ENCODE measurements at places on chromosomes 12 and 14.
A peak's percentile ranks its signal among the peaks of the same experiment; 100 is the strongest.

GRCh38 chr12:114430306-114430705, 24.4 kb upstream of the TBX5 start:
- DNase-seq, result no peak

- DNase-seq, result no peak
These were observed 55.4 kb downstream of the IRAK3 start for GRCh38 chr12:66244446-66244845.

DNA sequence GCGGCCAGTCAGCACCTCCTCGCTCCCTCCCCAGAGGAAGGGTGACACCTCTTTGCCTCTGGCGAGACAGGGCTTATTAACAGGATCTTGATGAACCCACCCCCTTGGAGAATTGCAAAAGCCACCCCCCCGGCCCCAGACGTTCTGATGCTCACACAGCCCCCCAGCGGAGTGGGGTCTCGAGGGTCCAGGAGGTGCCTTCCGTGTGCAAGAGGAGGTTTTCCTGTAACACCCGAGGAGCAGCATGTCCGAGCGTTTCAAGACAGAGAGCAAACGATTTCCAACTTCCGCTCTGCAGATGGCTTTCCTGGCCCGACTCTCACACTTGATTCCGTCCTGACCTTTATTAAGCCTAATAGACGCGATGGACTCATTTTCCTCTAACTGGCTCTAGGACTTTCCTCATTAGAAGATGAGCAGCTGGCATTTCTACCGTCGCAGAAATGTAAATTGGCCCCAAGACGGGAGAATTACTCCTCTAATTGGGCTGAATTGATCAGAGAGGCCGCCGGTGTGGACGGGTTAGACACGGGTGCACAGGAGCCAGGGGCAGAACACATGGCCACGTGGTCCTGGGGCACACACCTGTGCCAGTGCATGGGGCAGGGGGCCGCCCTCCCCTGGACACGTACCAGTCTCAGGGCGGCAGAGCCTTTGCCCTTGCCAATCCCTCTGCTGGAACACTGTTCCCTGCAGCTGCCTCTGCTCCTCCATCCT, 84.4 kb downstream of the NOC4L start:
- DNase-seq, result no peak

DNA sequence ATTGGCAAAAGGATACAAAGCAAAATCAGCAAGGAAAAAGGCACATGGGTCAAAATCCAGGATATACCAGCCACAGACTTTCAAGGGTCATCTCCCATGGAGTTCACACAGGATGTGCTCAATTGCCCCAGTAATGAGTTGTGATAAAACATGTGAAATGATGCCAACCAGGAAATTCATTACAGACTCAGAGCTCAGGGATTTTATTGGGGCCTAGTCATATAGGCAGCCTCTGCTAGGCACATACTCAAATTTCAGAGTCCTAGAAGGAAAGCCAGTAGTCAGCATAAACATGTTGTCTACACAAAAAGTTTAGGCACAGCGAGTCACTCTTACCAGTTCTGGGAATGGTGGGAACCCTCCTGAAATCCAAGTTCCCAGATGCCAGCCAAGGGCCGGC, 64.4 kb upstream of the OSBPL8 start:
- DNase-seq, result no peak

DNA sequence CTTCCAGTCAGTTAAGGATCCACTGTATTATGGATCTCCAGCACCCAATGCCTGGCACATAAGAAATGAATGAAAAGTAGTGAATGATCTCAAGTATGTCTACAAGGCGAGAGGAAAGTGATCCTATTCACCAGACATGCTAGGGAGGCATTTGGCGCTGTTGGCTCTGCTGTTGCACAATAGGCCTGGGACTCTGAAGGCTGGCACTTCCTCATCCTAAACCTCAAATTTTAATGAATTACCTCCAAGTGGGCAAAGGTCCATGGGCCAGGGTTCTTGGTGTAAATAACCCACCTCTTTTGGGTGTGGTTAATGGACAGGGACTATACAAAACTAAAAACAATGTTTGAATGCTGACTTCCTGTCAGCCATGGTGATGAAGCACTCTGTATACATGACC, 173.4 kb upstream of the PZP start:
- DNase-seq, result no peak

DNA sequence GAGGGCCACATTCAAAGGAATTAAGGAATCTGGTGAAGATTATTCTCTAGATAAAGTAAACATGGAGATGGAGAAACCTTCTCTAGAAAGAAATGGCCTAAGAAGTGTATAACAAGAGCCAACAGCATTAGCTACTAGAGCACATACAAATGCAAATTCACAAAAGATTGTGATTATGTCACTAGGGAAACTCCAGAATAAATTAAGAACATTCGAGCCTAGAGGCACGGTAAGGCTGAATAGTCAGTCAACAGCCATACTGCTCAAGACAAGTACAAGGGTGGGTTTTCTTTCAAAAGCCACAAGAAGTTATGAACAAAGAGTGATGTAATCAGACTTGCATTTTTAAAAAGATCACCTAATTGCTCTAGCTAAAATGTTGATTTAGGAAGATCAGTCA, 25.4 kb downstream of the PPP4R3A start:
- no peak for DNase-seq

- DNase-seq, result no peak
These were observed 9.3 kb upstream of the CDK2AP1 start for GRCh38 chr12:123280971-123281370.

DNA sequence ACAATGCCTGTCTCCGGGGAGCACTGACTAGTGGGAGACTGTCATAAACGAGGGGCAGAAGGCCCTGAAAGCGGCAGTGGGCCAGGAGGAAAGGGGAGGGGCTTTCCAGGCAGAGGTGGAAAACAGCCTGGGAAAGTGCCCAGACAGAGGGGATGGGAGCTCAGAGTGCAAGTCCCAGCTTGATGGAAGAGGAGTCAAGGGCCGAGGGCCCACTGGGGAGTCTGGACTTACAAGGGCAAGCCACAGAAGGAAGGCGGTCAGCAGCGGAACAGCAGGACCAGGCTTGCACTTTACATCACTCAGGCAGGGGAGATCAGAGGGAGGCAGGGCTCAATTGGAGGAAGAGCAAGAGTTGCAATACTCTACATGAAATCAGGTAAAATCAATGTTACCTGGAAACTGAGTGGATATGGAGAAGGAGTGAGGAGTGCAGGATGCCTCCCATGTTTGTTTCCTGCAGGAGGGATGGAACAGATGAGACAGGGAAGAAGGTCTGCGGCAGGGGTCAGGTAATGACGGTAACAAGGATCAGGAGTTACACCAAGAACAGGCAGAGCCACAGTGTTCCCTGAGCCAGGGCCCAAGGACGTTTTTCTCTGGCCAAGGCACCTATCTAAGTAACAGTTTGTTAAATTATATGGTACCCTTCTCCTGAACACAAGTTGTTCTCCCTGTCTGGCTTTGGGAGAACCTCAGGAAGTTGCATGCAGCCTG, 23.8 kb downstream of the PXN start:
- DNase-seq, result no peak

GRCh38 chr12:3185260-3185870, 108.2 kb downstream of the TSPAN9 start:
- no peak for DNase-seq

- DNase-seq, result peak; percentile 7
These were observed 21.9 kb downstream of the YBX3 start for GRCh38 chr12:10701131-10701681.

DNA sequence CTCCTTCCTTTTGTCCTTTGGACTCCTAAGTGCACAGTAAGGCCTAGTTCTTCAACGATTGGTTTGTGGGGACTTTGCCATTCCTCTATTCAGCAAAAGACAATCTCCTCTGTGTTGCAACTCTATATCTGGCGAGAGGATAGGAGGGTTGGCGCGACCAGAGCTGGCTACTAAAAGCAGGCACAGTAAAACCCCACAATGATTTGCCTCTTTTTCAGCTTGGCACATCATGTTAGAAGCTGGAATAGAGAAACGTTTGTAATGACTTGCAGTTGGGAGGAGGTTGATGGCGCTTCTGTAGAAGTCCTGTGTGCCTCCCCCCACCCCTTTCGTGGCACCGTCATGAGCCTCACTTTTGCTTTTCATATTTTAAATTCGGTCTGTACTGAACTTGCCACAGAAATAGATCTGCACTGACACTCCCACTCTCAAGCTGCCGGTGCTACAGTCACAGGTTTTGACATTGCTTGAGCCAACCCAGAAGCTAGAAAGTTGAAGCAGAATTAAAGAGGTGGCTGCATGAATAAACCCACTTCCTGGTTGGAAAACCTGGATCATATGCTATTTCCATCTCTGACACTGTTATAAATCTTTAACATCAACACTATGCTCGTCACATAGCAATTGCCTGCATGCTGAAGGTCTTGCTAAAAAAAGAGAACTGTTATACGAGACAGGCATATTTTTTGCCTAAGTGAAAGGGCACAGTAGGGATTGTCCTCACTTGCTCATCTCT, 315.3 kb upstream of the PRICKLE1 start:
- no peak for DNase-seq

GRCh38 chr12:40986001-40986400, 202.1 kb upstream of the PDZRN4 start:
- no peak for DNase-seq

DNA sequence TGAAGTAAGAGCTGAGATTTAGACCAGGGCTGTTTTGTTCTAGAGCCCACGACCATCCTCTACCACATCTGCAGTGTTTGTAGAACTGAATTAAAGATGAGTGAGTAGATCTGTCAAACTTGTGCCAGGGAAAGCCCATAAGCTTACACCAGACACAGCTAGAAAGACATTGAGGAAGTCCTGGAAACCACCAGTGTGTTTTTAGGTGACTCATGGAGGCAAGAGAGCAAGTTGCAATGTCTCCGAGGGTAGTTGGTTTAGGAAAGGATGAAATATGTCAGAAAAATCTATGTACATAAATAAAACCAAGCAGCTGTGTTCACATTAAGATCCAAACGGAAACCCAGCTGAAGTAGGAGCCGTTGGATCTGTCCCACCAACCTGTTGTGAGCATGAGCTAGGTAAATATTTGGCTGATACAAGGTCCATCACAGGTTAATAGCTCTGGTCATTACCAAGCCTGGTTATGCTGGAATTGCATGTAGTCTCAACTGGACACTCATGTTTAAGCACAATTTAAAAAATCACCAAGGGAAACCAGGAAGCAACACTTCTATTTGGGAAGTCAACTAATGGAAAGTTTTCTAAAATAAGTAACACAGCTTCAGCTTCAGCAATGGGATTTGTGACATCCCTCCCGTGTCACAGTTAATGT, 49.9 kb upstream of the PLEKHG3 start:
- DNase-seq, result no peak

- no peak for DNase-seq
These were observed 92.9 kb downstream of the ERC1 start for GRCh38 chr12:1083889-1084262.

GRCh38 chr12:15625075-15625474, 164.1 kb downstream of the EPS8 start:
- no peak for DNase-seq

DNA sequence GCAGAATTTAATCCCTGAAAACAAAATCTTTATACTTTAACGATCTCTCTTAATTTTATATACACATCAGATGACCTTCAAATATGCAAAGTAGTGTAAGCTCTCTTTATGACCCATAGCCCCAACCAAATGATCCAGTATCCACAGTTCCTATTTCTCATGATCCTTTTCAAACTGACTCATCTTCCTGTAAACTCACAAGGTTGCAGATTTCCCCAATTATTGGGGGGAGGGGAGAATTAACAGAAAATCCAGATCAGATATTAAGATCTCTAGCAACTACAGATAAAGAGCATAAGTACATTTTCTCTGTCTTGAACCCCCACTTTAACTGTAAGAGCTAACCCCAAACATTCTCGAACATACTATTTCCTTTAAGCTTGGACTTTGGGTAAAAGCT, 12.5 kb downstream of the GNS start:
- no peak for DNase-seq

GRCh38 chr12:46024099-46024498, 33.7 kb upstream of the SCAF11 start:
- no peak for DNase-seq

GRCh38 chr14:32473464-32473855, 144.4 kb downstream of the AKAP6 start:
- DNase-seq, result no peak

GRCh38 chr12:110635055-110635454, 21.1 kb downstream of the TCTN1 start:
- DNase-seq, result no peak

DNA sequence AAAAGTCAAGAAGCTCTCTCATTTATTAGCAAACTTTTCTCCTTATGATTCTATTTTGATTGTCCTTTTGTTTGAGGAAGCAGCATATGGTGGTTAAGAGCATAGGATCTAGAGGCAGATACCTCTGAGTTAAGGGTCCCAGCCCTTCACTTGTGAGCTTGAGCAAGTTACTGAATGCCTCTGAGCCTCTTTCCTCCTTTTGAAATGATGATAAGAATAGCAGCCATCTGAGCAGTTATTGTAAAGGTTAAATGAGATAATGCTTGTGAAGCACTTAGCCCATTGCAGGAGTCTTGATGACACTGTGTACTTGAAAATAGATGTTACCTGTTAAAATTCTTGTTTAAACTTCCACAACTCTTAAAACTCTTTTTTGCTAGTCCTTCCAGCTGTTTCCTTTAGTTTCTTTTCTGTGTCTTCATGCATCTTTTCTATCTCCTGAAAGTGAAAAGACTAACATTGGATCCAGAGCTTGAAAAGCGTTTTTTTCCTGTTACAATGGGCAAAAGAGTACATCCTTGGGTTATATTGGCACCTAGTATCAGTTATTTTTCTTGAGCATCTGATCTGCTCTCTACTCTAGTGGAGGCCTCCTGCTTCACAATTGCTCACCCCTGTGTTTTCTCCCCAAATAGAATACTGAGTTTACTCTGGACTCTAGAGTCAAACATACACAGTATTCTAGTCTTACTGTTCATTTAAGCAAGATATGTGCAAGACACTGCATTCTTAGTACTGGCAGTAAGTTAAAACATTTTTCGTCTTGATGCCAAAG, 3.1 kb downstream of the HIF1A start:
- no peak for DNase-seq

GRCh38 chr12:117167769-117168168, 22.5 kb downstream of the FBXO21 start:
- DNase-seq, result no peak

DNA sequence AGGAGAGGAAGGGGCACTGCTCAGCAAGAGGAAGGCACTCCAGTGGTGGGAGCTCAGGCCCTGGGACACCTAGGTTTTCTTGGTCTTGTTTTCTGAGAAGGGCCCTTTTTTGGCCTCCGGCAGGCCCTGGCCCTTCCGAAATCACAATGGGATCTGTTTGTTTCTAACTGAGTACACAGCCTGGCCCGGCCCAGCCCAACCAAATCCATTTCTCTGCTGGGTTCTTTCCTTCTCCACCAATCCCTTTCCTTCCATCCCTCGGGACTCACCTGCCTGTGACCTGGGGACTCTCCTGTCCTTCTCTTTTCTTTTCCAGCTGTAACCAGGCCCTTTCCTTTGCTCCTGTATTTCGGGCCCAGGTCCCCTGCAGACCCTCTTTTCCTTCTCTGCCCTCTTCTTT, 18.6 kb downstream of the TEAD4 start:
- no peak for DNase-seq

DNA sequence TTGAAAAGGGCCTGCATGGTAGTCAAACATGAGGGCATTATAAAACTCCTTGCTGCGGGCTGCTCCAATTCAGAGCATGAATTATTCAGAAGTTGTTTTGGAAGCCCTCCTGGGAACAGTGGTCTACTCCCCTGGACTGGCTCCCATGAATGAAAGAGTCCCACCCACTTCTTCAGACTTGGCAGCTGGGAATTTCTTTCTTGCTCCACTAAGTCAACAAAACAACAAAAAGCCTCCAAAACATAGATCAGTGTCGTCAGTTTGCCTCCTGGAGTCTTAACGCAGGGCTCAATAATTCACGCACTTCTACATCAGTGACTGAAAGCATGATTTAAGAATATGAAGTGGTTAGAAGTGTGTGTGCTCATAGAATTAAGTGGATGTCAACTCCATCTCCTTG, 37.9 kb downstream of the AKAP6 start:
- no peak for DNase-seq

Measured in activated gamma-delta T cell treated with anti-CD3 and anti-CD28 coated beads, Interleukin-2, amount 50 U/mL, for 16 hours (primary cell).